ENCODE measurements at places on chromosomes 4 and X.

DNA sequence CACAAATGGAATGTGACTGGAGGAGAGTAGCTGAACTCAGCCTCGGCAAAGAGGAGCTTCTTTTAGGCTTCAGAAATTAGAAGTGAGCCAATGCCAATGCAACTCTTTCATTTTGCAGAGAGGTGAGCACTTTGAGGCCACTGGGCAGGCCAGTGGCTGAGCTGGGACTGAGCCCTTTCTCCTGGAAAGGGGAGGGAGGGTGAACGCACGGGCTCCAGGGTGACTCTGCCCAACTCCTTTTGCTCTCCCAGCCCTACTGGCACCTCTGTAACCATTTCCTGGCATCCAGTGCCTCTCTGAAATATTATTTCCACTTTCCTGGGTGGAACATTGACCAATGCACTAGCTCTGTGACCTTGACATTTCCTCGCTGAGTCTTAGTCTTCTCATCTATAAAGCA is 88.1 kb downstream of the SLC2A9 start:
- DNase-seq = no peak

GRCh38 chr4:183348706-183349659 is 26.8 kb upstream of the CLDN24 start:
- DNase-seq = no peak

GRCh38 chr4:1612278-1613098 is 71.6 kb downstream of the FAM53A start:
- DNase-seq = no peak

DNA sequence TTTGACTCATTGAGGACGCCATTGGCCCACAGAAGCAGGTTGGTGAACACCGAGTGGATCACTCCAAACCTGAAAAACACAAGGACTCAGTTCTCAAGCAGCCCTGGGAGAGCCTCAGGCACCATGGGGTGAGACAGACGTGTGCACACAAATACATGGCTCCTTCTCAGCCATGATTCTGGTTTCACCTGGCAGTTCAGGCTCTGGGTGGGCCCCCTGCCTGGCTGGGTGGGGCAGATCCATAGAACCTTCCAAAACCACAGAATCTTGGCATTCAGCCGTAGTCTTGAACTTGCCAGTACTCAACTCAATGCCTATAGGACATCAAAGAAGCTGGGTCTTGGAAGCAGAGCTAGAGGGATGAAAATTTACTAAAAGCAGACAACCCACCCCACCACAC is 24.2 kb downstream of the OTOP1 start:
- no peak for DNase-seq

- DNase-seq = no peak
Observed at GRCh38 chr4:110503270-110504083, 27.5 kb downstream of the ENPEP start.

- DNase-seq = no peak
Observed at GRCh38 chr4:31107362-31107761, 387.2 kb downstream of the PCDH7 start.

- no peak for DNase-seq
Observed at GRCh38 chrX:123477673-123478072, 255.2 kb downstream of the THOC2 start.

DNA sequence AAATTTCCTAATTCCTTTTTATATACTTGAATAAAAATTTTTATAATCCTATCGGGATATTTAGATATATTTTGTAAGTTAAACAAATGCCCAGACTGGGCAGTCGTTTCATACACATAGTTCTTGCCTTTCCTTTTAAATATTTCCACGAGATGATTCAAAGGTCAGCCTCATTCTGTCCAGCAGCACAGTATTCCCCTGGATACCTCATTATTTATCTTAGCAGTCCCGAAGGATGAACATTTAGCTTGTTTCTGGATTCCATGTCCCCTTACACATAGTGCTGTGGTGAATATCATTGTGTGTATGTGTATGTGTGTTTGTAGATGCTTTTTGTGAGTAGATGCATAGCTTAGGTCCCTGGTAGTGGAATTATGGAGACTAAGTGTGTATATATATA is 38.3 kb downstream of the RAPGEF2 start:
- no peak for DNase-seq

DNA sequence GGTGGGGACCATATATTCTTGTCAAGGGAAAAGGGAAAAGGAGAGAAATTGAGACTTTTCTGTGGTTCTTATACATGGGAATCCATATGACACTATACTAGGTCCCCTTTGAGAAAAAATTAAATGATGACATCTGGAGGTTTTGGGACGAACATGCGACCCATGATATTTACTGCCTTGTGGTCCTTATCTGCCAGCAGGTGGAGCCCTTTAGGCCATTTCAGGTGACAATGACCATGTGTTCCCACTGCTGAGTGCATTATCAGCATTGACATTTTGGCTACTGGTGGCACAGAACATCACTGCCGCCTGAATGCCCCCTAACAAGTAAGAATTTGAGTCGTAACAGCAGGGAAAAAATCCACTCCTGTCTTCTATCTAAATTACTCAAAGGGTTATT is 843.4 kb downstream of the FSTL5 start:
- no peak for DNase-seq

DNA sequence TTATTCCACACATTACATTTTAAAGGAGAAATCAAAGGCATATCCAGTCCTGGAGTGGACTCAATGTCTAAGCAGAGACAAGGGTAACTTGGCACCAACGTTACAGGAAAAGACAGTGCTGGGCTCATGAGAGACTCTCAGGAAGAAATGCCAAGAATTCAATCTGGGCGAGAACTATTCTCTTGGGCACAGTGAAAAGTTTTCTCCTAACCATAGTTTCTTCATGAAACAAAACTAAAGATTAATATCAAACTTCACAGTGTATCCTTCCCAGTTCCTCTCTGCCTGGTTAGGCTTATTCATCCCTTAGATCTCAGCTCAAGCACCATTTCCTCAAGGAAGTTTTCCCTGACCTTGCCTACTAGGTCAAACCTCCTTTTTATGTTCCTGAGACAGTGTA is 109.4 kb upstream of the TLL1 start:
- no peak for DNase-seq

DNA sequence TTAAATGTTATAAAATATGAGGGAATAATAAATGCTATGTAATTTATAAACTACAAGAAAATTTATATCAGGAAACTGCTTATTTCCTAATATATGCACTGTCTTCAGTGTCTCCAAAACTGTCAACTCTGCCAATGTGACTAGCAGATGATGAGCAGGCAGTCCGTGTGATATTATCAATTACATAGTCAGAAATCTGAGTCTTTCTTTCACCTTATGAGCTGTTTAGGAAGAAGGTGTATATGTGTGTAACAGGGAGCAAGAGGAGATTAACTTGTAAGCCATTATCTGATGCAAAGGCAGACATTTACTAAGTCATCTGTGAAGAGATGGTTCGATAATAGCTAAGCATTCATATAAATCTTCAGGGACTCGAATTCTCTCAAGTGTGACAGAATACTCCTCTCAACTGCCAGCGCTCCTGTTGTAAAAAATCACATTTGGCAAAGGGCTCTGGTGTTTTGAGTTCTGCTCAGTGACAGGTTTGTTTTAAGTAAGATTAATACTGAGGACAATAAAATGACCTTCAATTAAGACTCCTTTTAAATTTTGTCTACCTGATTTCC is 79.7 kb downstream of the SNCA start:
- no peak for DNase-seq

GRCh38 chr4:76022031-76022430 is 1.3 kb downstream of the CXCL10 start:
- DNase-seq = no peak

DNA sequence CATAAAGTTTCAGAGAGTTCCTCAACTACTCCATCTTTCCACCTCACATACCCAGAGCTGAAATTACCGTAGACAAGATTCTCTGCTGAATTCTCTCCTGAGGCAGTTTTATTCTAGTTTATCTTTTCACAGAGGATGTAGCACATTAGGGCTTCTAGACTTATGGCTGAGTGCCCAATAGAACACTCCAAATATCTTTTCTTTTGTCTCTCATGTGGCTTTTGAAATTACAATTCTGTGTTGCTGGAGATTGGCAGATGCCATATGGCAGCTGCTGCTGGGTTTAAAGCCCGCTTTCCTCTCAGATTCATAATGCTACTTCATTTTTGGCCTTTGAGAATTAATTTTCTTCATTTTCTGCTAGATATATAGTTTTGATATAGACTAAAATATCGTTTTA is 107.6 kb upstream of the BANK1 start:
- no peak for DNase-seq

DNA sequence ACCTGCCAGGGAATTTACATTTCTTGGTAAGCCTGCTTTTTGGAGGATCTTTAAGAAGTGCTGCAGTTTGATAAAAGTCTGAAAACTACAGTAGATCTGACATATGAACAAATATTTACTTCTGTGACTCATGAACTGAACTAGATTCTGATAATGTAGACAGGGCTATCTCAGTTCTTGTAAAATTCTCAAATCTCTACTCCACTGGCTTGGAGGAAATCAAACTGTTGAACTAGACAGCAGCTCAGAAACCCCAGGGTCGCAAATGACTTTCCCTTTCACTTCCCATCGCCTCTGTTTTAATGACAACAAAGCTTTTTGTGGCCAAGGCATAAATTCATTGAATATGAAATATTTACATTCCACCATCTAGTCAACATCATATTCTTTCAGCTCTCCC is 15.4 kb upstream of the OCIAD1 start:
- peak; percentile 59 for DNase-seq

- DNase-seq = no peak
Observed at GRCh38 chr4:55912249-55912648, 36.5 kb upstream of the CEP135 start.

DNA sequence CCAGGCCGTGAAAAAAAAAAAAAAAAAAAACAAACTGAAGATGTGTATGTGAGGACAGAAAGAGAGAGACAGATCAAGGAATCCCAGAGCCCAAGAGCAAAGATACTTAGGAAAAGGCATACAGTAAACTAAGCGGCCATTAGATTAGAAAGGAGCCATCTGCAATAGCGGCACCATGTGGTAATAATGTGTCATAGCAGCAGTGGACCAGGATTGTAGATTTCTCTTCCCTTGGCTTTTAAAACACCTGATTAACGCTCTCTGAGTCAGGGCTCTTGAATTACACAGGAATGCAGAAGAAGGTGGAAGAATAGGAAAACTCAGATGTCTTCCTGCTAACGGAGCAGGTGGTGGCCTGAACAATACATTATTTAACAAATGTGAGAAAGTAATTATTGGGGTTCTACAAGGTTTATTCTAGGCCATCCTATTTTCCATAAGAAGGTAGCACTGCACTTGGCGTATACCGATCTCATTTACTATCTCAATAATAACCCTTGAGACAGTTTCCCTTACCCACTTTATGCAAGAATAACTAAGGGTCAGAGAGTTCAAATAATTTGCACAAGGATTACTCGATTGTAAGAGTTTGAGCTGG is 182.7 kb downstream of the KCNIP4 start:
- no peak for DNase-seq

GRCh38 chr4:8493484-8493883 is 52.9 kb downstream of the TRMT44 start:
- DNase-seq = no peak

DNA sequence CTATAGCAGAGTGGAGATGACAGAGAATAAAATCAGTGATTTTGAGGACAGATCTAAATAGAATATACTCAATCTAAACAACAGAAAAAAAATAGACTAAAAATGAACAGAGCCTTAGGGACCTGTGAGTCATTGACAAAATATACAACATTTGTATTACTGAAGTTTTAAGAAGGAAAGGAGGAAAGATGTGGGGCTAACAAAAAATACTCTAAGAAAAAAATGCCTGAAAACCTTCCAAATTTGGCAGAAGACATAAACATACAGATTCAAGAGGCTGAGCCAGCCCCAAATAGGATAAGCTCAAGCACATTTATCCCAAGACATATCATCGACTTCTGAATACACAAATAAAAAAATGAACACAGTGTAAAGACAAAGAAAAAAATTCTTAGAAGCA is 123.6 kb upstream of the INTU start:
- no peak for DNase-seq

GRCh38 chrX:129759576-129760061 is 20.1 kb upstream of the SASH3 start:
- peak; percentile 22 for DNase-seq

DNA sequence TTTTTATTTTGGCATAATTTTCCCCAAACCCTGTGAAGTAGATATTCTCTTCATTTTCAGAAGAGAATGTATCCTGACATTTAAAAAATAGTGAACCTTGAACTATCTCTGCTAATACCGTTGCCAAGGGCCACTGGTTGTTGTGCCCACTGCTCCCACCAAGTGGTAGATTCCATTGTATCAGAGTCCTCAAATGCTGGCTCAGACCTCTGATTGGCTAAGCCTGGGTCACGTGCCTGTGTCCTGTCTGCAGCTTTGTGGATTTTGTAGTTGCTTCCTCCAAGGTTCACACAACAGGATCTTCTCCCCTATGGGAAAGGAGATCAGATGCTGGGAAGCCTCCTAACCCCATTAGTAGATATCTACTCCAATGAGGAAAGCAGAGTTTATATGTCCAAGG is 104.8 kb upstream of the CASK start:
- no peak for DNase-seq

DNA sequence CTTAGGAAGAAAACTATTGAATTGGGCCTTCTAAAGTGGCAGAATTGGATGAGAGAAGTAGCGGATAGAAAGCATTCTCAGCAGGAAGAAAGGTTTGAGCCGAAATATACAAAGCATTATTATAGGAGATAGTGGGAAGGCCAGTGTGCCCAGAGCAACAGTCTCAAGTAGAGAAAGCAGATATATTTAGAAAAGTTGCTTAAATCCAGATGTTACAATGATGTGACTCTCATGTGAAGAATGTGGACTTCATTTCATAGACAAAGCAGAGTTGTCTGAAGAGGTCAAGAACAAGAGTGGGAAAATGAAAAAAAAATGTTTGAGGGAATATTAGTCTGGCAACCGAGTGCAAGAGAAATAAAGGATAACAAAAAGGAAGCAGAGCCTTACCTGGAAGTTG is 66.9 kb downstream of the SYNPO2 start:
- DNase-seq = no peak

- DNase-seq = no peak
Observed at GRCh38 chr4:78423790-78424189, 127.8 kb upstream of the ANXA3 start.

DNA sequence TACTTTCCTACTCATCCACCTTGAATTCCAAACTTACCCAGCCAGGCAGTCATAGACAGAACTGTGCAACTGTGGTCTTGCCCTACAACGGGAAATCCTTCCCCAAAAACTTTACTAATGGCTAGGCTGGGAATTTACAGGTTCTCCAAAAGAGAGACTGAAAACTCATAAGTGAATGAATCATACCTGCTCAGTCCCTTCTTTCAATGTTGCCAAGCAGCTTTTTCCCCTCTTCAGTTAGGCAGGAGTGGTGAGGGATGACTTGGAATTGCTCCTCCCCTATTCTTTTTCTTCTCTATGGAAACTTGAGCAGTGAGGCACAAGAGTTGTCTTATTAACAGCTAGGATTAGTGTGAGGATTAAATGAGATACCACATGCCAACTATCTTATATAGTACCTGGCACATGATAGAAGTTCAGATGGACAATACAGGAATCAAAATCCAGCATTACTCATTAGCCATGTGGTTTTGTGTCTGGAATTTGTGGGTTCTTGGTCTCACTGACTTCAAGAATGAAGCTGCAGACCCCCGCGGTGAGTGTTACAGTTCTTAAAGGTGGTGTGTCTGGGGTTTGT is 105.9 kb downstream of the TEX13A start:
- no peak for DNase-seq

All from bone marrow (tissue), 2 donors.